ENCODE measurements at places on chromosomes 5 and 9.

- no peak for DNase-seq
Observed at GRCh38 chr5:115024922-115025321, 144.8 kb downstream of the TRIM36 start.

DNA sequence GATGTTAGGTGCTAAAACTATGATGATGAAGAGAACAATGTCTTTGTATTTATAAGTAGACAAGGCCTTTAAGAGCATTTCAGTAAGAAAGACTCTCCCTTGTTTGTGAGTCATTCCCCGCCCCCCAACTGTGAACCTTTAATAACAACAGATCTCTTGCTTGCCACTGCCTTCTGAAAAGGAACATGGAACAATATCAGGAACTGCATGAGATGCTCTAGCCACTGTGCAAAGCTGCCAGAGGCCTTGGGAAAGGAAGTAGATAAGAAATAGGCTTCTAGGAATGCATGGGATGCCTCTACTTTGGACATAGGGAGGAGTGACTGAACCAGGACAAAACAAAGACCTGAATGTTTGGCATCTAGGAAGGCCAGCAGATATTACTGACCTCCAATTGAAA lies 296.1 kb upstream of the MPDZ start:
- no peak for DNase-seq

GRCh38 chr9:116935149-116935897 lies 248.2 kb downstream of the TRIM32 start:
- DNase-seq: no peak

DNA sequence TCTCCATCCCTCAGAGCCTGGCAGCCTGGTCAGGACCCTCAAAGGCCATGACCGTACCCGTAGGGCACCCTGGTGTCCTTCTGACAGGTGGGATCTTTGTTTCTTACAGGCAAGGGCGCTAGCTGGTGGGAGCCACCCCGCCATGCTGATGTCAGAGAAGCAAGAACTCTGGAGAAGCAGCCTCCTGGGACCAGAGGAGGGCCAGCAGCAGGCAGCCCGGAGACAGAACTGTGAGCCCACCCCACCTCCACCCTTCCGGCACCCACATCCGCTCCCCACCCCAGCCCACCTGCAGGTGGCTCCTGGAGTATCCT lies 42.2 kb upstream of the IL17B start:
- no peak for DNase-seq

DNA sequence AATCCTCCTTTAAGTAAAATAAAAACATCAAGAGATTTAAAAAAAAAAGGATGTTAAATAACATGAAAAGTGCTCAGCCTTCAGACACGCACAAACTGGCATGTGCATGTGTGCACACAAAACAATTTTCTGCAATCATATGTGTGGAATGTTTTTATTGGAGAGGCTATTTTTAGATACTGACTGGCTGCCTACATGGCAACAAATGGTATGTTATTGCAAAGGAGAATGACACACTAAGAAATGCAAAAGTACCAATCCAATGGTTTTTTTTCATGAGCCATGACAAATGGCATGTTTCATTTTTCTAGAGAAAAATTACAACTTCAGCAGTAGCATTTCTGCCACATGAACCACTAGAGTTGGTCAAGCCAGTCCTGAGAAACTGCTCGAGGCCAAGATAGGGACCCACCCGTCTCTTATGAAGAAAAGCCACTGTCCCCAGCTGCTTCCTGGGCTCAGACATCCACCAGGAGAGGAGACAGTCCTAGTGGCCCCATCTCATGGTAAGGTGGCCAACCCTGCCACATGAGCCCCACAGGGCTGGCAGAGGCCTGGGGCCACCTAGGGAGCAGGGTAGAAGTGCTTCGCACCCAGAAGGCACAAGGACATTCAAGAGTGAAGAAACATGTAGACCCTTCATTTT lies 116.4 kb downstream of the MYO10 start:
- no peak for DNase-seq

DNA sequence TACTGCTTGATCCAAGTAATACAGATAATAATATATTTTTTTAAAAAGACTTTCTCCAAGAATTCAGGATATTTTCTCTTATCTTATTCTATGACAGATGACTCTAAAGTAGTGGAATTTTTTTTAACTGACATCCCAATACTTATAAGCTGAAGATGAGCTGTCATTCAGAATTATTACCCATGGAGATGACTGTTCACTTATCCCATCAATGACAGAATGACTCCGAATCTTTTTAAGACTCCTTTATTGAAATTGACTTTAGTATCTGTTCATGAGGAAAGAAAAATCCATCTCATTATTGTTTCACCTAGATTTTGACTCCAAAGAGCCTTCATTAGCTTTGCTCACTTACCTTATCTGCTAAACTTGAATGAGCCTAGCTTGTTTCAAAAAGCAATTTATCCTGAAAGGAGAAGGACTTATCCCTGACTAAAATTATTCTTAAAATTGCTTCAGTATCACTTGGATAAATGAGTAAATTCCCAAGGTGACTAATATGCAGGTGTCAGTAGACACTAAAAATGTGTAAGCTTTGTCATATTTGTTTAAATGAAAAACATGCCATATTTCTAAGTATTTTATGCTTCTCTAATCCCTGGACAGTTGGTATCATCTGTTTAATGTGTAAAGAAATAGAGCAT lies 146.9 kb downstream of the PLCXD3 start:
- DNase-seq: no peak

DNA sequence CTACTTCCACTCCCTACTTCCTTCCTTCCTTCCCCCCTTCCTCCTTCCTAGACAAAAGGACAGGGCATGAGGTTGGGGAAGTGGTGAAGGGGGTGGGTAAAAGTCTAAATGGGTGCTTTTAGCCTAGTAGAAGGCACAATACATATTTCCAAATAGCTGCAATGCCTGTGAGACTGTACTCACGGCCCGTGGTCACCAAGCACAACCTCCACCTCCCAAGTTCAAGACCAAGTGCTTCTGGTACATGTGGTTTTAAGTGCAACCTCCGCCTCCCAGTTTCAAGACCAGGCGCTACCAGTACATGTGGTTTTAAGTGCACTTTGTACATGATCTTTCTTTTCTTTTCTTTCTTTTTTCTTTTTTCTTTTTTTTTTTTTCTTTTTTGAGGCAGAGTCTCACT lies 14.5 kb upstream of the NTNG2 start:
- no peak for DNase-seq

GRCh38 chr9:86341007-86341491 lies 13.2 kb downstream of the TUT7 start:
- no peak for DNase-seq

- DNase-seq: no peak
Observed at GRCh38 chr9:74044844-74045243, 452.3 kb upstream of the RORB start.

DNA sequence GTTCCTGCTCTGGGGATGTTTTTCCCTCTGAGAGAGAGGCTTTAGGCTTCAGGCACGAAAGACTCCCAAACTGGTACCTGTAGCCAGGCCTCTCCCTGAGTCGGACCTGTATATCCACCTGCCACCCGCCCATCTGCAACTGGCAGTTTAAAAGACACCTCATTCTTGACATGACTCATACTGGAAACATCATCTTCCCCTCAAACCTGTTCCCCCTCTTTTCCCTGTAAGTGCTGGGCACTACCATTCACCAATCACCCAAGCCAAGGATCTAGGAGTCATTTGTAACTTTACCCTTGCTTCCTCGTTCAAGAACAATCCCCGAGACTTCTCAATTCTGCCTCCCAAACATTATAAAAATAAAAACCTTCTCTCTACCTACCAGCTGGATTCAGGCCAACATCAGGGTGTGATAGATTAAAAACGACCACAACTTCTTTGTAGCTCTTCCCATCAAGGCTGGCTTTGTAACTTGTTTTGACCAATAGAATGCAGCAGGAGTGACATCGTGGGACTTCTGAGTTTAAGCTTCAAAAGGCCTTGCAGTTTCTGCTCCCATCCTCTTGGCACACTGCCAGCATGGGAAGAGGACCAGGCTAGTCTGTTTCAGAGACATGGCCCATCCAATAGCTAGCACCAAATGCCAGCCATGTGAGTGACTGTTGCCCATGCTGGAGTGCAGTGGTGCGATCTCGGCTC lies 1.8 kb upstream of the WDR31 start:
- DNase-seq: no peak

GRCh38 chr9:14782286-14783051 lies 59.9 kb upstream of the CER1 start:
- no peak for DNase-seq

DNA sequence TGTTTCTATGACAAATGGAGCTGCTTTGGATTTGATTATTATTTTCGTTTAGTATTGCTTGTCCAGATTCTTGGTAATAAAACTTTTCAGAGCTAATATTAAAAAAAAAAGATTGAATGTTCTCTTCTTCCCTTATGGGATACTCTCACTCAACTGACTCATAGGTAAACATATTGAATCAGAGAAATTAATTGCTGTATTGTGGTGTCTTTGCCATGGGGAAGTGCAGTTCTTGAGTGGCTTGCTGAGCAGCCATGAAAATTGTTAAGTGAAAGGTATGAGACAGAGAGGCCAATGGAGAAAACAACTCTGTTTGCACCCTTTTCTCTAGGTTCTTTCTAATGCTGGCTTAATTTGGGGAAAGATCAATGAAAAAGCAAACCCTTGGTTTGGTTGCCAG lies 149.9 kb upstream of the HMHB1 start:
- no peak for DNase-seq

- no peak for DNase-seq
Observed at GRCh38 chr9:125754096-125754495, 6.9 kb downstream of the PBX3 start.

GRCh38 chr5:83414601-83415000 lies 56.9 kb upstream of the VCAN start:
- DNase-seq: no peak

DNA sequence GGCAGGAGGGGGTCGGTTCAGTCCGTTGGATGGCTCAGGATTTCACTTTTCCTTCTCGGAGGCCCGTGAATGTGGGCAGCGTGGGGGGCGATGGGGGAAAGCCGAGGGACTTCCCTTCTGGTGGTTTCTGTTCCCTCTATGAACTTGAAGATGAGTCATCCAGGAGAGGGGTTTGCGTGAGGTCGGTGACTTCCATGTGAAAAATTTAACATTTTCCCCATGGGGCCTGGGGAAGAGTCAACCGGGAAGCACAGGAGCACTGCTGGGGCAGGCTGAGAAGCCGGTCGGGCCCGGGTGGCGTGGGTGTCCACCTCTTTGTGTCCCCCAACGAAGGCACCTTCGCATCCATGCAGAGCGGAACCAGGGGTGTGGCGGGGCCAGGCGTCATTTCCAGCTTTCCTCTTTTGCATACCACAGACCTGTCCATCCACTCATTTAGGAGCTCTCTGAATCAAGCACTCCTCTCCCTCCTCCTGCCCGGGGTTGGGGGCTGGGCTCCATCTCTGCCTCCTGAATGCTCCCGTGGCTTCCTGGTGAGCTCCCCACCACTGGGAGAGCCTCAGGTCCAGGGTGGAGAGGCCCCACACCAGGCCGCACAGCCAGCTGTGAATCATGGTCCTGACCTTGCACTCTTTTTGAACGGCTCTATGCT lies 68.4 kb downstream of the ANKRD33B start:
- peak; percentile 34 for DNase-seq

DNA sequence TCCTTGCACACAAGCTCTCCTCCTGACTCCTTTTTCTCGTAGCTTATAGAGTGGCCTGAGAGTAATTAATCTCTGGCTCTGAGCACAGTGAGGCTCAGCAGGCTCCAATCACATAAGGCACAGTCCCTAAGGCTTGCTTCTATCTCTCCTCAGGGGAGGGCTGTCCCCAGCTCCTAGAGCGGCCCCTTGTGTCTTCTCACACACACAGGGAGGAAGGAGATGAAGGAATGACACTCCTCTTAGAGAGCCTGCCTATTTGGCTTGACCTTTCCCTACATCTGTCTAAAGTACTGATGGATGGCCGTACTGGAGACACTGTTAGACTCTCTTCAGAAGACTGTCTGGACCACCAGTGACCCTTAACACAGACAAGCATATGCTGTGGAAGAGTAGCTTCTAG lies 12.9 kb downstream of the TAS2R1 start:
- no peak for DNase-seq

GRCh38 chr9:123169926-123170325 lies 98.5 kb downstream of the STRBP start:
- DNase-seq: no peak

- DNase-seq: no peak
Observed at GRCh38 chr9:20488691-20489090, 133.6 kb downstream of the MLLT3 start.

DNA sequence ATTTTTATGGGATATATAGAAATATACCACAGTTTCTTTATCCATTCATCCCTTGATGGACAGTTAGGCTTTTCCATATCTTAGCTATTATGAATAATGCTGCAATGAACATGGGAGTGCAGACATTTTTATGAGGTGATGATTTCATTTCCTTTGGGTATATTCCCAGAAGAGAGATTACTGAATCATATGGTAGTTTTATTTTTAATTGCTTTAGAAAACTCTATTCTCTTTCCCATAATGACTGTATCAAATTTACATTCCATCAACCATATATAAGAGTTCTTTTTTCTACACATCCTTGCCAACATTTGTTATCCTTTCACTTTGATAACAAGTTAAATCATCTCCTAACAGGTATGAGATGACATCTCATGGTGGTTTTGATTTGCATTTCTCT lies 821.6 kb downstream of the TLE1 start:
- no peak for DNase-seq

DNA sequence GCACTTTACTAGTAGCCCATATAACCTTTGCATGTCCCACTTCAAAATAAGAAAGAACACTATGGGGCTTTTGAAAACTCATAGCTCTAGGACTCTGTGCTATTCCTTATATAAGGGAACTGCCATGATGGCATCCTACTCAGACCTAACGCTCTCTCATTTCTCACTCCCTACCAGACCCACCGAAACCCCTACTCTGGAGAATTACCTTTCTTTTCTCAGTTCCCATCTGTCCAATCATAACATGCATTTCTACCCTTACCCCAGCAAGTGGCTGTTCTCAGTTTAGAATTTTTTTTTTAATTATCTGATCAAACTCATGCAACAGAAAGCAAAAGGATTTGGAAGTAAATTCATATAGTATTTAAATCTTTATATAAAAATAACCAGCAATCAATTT lies 27.3 kb downstream of the CARNMT1 start:
- DNase-seq: no peak

GRCh38 chr9:34927061-34927460 lies 31.0 kb upstream of the PHF24 start:
- no peak for DNase-seq

DNA sequence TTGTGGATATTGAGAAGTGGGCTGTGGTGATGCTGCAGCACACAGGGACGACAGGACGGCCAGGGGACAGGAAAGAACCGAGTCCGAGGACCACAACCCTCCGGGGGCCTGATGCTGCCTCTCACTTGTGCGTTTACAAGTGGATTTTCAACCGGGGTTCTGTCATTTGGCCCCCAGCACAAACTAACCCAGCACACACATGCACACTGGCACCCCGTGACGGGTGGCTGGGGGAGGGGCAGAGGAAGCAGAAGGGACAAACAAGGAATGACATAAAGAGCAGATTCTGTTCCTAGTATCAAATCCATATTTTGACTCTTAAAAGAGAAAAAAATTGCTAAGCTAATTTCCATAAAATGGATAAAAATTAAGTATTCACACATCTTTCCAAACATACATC lies 18.3 kb upstream of the ZFYVE16 start:
- DNase-seq: peak; percentile 50

Measured in mucosa of descending colon (tissue), 3 donors.